Fibroblast of skin of scalp (primary cell): ENCODE measurements at places on chromosomes 5 and 9.

DNA sequence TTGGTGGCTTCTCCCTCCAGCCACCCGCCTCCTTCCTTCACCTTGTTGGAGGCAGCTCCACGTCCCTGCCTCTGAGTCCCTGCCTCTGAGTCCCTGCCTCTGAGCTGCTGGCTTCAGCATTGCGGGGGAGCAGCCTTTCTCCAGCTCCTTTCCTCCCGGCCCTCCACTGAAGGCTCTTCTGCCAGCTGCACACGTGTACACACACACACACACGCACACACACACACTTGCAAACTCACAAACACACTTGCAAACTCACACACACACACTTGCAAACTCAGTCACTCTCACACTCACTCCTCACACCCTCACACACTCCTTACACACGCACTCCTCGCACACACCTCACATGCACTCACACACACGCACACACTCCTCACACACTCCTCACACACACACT is 45.1 kb downstream of the C9orf50 start:
- DNase-seq: peak; percentile 54

GRCh38 chr9:19999491-20000057 is 210.7 kb upstream of the SLC24A2 start:
- peak; percentile 90 for DNase-seq

DNA sequence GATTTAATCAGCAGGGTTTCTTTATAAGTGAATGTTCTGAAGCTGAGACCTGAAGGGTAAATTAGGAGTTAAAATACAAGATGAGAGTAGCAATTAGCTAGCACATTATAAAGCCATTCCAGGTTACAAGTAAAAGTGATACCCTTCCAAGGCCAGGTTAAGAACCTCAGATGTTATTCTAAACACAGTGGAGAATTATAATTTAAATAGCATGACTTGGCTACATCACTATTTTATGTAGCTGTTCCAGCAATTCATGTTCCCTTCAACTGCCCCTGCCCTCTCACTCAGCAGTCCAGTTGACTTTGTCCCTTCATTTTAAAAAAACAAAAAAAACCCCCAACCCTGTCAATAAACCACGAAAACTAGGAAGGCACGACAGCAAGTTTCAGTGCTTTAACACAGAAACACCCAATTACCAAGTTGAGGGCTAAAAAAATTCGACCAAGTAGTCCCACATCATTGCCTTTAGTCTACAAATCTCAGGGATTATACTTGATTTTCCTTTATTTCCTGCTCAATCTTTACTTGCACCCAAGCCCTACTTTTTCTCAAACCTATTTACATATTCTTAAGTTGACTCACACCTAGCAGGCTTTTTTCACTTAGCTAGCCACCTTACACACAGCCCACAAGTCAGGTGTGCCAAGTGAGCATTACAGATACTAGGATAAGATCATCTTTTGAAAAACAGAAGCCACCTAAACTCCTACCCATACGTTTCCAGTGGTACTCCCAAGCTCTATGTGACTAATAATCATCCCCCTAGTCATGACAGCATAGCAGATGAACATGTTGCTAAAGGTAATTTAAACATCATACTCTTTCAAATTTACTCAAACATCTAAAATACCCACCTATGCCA is 3.4 kb downstream of the RPL37 start:
- no peak for DNase-seq

DNA sequence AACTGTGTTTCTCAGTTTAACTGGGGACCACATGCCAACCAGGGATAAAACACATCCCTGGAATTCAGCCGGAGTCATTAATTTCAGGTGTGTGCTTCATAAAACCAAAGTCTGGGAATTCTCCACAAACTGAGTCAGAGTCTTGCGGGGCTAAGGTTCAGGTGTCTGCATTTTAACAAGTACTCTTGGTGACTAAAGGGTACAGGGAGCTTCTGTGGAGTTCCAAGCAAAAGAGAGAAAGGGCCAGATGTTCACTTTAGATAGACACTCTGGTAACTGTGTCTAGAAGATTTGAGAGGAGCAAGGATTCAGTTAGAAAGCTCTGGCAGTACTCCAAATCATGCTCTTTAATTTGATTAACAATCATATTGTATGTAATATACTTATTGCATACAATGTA is 4.0 kb downstream of the NADK2 start:
- DNase-seq: no peak

- peak; percentile 41 for DNase-seq
Observed at GRCh38 chr9:35313916-35314315, 152.1 kb downstream of the UNC13B start.

GRCh38 chr9:122197426-122197825 is 31.3 kb downstream of the LHX6 start:
- DNase-seq: no peak

GRCh38 chr5:33241802-33242201 is 199.0 kb upstream of the TARS1 start:
- DNase-seq: no peak

DNA sequence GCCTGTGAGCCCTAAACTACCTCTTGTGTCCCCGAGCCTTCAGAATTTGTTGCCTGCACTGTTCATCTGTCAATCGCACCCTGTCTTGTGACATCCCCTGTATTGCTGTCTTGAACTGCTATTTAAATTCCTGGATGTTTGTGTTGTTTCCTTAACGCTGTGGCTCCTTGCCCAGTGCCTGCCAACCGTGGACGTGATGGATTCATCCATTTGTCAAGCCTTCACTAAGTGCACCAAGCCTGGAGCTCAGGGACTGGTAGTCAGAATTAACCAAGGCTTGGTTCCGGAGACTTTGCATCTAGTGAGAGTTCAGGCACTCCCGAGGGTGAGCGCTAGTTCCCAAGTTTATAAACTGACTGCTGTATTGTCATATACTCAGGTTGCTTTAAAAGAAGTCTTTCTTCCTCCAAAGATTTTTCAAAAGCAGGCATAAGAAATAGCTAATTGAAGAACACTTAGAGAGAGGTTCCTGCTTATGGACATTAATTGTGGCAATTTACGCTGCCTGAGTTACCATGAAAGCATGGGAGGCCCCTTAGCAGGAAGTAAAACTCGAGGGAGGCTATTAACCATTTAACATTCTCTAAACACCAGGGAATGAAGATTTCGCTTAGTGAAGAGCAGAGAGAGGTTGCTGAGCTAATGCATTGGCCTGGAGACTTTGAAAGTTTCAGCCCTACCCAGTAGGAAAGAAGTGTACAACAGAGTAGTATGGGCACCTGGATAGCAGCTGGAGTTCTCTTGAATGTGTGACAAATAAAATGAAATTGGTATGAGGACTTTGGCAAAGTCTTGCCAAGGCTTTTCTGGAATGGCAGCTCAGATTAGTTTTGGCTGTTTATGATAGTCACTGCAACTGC is 29.0 kb downstream of the RGS3 start:
- DNase-seq: no peak
